Muscle of leg (tissue), 16 donors: ENCODE measurements at places on chromosomes 7 and 10.
A peak's percentile ranks its signal among the peaks of the same experiment; 100 is the strongest.

- no peak for DNase-seq
These were observed 135.3 kb upstream of the VIPR2 start for GRCh38 chr7:159280008-159280407.

DNA sequence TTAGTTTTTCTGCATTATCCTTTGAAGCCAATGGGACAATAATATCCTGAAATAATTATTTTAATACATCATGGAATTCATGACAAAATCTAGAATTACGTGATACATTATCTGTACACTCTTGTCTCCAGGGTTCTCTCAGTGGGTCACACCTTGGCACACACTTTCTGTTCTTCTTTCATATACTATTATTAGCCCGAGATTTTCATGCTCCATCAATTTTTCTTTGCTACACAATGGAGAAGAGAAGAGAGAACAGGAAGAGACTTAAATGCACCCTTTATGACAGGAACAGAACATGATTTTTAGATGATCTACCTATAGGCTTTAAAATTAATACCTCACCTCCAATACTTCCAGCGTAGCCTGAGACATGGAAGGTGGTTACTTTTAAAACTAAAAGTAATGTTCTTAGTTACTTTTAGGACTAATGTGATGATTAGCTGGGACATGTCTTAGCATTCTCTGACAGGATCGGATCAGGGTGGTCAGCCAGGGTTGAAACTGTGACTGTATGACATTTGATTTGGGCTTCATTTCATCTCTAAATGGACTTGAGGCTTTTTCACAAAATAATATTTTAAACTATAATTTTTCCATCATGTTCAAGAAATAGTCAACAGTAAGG is 148.2 kb upstream of the WNT16 start:
- DNase-seq: no peak

DNA sequence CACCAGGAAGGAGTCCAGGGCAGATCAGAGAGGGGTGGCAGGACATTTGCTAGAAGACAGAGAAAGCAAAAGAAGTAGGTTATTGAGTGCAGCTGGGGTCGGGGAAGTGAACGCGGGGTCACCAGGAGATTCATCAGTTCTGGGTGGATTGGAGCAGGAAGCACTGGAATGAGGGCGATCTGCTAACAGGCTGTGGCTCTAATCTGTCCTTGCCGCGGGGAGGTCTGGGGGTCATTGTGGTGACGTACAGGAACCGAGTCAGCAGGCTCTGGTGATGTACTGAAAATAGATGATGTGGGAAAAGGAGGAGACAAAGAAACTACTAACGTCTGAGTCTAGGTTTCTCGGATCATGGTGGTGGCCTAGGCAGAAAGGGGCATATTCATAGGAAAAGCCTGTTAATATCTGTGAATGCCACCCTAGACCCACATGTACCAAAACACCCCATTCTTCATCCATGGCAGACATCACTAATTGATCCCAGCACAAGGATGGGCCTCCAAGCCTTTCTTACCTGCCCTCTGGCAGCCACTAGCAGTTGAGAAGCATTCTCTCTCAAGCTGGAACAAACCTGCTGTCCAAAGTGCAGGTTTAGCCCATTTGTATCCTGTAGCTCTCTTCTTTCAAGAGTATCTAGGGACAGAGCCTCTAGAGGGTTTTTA is 134.5 kb downstream of the C10orf105 start:
- no peak for DNase-seq

- peak; percentile 65 for DNase-seq
These were observed 731.1 kb downstream of the ZWINT start for GRCh38 chr10:55629793-55630490.

GRCh38 chr7:12771378-12771877 is 84.0 kb downstream of the ARL4A start:
- peak; percentile 92 for DNase-seq
